ENCODE measurements at places on chromosomes 11 and 22.

GRCh38 chr22:46546466-46547178, 9.2 kb upstream of the CELSR1 start:
- no peak for DNase-seq

GRCh38 chr11:130839981-130840666, 76.2 kb downstream of the SNX19 start:
- no peak for DNase-seq

DNA sequence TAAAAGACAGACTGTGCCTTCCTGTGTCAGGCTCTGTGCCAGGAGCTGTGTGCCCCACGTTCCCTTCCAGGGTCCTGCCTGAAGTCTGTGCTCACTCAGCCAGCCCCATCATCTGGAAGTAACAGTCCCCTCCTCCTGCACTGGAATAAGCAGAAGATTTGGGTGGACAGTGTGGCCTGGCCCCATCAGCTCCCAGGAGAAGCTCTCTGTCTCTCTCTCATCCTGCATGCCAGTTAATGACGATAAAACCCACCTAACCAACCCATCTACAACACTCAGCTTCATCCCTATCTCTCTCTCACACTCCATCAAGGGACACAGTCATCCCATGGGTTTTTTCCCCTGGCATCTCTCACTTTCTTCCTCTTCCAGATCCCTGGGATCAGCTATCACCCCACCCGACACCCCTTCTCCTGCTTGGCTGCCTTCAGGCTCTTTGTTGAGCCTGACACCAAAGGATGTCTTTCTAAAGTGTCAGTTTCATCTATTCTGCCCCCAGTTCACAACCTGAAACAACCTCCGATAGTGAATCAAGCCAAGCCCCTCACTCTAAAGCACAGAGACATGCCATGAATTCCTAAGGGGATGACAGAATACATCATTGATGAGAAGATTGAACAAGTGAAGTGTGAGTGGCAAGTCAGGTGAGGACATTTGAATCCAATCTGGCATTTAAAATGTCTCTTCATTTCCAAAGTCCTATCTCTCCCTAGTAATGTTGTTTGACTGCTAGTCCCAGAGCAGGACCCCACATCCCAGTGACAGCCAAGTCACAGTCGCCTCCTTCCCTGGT, 91.4 kb upstream of the TOP3B start:
- DNase-seq: no peak

DNA sequence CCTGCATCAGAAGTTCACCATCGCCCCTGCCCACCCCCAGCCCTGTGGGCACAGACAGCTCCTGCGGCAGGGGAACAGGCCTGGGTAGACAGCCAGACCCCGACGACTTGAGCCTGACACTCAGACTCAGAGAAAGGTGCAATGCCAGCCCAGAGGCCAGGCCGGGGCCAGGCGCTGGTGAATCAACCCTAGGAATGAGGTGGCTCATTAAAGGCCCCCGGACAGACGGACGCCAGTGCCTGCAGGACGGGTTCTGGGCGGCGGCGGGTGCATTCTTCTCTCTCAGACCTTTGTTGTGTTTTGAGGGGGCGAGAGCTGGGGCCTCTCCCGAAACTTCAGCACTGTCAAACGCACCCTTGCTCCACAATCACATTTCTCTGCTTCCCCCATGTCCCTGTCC, 5.6 kb downstream of the OVOL1 start:
- no peak for DNase-seq

DNA sequence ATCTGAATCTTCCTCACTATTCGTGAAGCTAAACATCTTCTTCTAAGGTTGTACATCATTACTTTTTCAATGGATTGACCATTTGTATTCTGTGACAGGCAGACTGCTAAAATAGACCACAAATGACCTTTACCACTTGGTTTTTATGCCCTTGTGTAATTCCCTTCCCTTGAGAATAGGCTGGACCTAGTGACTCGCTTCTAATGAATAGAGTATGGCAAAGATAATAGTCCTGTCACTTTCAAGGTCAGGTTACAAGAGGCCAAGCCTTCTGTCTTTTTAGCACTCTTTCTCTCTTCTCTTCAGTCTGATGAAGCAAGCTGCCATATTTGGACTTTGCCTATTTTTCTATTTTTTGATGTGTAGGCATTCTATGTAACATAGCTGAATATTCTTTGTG, 492.9 kb downstream of the SOX6 start:
- DNase-seq: no peak

DNA sequence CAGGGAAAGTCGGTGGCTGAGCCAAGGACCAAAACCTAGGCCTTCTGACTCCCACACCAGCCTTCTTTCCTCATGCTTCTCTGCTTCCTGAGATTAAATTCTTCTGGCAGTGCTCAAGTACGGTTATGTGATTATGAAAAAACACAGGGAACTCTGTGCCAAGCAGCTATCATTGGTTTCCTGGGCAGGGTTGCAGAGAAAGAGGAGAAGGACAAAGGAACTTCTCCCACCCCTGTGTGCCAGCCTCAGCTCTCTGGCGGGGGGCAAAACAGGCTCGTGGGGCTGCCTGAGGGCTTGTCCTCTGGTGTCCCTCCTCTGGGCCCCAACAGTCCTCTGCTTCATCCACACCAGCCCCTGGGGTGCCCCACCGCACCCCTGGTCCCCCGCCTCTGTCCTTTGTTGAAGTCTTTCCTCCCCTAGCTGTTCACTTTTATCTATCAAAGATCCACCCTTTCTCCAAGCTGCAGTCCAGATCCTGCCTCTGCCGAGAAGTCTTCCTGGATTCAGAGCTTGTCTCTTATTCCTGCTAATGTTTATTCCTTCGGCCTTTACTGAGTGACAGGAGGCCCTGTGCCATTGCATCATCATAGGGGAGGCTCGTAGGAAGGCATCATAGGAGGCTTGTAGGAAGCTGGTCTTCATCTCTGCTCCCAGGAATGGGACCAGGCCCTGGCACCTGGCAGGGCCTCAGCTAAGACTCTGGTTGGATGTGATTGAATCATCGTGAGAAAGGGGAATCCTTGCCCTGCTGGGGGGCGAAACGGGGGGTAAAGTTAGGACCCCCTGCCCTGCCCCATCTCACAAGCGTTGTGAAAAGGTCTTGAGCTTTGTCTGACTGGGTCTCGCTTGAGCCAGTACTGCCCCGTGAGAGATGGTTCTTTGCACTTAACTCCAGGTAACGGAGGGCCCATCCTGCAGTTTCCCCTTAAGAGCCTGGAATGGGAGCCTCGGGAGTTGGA, 11.5 kb upstream of the FTH1 start:
- DNase-seq: no peak
